ENCODE measurements at places on chromosomes 3 and 15. TPM values are rescaled to one million over a fixed set of nuclear protein-coding genes. Genes with fewer than 3 reads are reported as not detected.

HTR3E gene
- total RNA-seq, result not detected

PEX5L gene
- under 0.01 TPM for total RNA-seq

SCG3 gene
- total RNA-seq, result not detected

OCA2 gene
- 1.1 TPM for total RNA-seq

HTR3C gene
- not detected for total RNA-seq

ARRDC4 gene
- total RNA-seq, result 13.4 TPM

SRGAP3 gene
- 10.4 TPM for total RNA-seq

COL6A5 gene
- not detected for total RNA-seq

SLC24A5 gene
- total RNA-seq, result not detected

Data from subcutaneous adipose tissue (tissue), 4 donors.